ENCODE measurements at places on chromosomes 5 and 9. TPM values are rescaled to one million over a fixed set of nuclear protein-coding genes. Genes with fewer than 3 reads are reported as not detected.

DNA sequence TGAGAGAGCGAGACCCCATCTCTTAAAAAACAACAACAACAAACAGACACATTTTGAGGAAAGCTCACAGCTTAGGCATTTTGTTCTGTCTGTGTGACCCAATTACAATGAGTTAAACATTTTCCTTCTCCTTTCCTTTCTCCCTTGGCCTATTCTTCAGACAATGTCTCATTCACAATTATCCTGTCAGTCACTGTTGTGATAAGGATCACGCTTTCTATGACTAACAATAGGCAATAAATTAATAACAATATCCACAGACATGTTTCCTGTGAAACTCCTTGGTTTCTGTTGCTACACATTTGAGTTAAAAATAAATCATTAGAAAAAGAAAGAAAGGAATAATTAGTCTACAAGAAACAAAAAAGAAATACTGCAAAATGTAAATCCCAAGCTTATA is 19.8 kb upstream of the CARTPT start:
- no peak for DNase-seq

Gene CYSRT1
- total RNA-seq = under 0.01 TPM

- no peak for DNase-seq
Measured at GRCh38 chr5:115415143-115415491, 118.7 kb upstream of the CCDC112 start.

DNA sequence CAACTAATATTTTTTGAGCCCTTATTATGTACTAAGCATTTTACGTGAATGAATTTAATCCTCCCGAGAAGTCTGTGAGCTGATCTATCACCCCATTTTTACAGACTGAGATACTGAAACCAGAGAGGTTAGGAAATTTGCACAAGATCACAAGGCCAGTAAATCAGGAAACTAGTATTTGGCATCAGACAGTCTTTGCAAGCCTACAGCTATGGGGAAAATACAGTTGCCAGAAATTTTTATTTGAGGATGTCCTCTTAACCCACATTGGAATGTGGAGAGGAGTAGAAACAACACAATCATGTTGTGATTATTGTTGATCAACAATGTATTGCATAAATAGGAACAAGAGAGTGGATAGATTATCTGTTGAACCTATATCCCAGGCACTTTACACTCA is 2.3 kb upstream of the SLC46A2 start:
- DNase-seq = no peak

DNA sequence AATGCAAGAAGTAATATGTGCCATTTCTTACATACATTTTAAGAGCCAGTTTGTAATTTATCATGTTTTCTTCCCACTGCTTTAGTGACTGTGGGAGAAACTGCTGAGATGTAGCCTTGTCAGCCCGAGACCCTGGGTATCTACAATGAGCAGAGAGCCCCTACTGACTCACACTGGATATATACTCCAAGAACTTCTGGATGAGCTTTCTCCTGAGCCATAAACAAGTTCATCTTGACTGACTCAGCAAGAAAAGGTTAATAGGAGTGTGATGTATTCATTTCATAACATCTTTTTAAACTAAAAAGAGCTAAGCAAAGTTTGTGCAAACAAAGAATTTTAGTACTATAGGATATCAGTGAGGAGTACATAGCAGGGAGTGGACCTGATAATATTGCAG is 182.5 kb downstream of the EDIL3 start:
- DNase-seq = no peak

DNA sequence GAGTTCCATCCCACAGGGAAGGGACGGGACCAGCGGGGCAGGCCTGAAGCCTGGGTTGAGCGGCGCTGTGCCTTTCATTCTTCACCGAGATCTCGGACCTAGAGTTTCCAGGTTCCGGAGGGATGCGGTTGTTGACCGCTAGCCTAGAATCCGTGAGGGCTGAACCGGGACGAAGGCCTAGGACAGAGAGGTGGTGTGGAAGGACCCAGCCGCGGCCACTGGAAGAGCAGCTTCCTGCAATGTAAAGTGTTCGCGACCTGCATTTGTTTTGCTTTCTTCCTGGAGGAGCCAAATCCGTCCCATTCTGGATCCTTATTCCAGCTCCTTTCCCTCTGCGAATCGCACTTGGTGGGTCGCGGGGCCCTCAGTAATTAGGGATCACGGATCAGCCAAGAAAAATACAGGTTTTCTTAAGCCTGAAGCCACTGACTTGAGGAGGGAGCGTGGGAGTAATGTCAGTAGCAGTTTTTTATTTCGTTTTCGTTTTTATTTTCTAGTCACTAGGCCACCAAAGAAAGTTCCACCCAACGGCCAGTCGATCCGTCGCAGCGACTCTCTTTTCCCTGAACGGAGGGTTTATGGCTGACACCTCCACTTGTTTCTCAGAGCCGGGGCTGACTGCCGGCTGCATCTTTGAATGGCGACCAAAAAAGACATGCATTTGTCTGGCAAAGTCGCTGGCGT is 48.6 kb downstream of the ANXA2R start:
- no peak for DNase-seq

Gene C9orf153
- total RNA-seq = not detected

Gene PCDHGC5
- total RNA-seq = 4.9 TPM

Gene SURF6
- 18.8 TPM for total RNA-seq

- DNase-seq = no peak
Measured at GRCh38 chr5:57824047-57824446, 341.4 kb upstream of the ACTBL2 start.

- DNase-seq = no peak
Measured at GRCh38 chr5:5039918-5040317, 100.2 kb upstream of the ADAMTS16 start.

- DNase-seq = no peak
Measured at GRCh38 chr5:3704661-3705060, 109.0 kb downstream of the IRX1 start.

Gene RASGEF1C
- 17.9 TPM for total RNA-seq

DNA sequence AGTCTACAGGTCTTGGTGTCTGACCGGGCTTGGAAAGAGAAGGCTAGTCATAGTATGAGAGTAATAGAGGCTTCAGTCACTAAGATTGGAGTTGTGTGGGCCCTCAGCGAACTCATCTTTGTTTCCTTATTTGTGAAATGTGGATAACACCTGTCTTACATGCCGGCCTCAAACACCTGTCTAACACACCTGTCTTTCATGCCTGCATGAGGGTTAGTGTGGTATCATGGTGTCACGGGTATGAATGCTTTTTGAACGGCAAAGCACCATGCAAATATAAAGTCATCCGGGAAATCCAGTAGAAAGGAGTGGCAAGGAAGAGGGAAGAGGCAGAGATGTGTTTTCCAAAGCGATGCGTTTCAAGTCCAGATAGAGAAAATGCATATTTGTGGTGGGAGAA is 25.5 kb downstream of the GRAMD2B start:
- DNase-seq = no peak

DNA sequence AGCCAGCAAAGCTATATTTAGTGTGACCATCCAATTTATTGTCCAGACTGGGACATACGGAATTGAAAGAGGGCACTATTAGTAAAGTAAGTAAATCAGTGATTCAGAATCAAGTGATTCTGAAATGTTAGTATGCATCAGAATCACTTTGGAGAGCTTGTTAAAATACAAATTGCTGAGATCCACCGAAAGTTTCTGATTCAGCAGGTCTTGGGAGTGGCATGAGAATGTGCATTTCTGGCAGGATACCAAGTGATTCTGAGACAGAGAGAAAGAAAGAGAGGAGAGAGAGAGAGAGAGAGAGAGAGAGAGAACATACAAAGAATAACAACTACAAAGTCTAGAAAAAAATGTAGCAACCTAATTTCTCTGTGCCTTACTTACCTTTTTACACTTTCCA is 65.4 kb upstream of the ASTN2 start:
- DNase-seq = no peak

Gene NUTM2F
- total RNA-seq = not detected

- no peak for DNase-seq
Measured at GRCh38 chr5:78109891-78110324, 184.6 kb downstream of the AP3B1 start.

- no peak for DNase-seq
Measured at GRCh38 chr9:113393281-113393680, 7.8 kb downstream of the ALAD start.

Gene DOCK2
- total RNA-seq = 3.3 TPM

GRCh38 chr9:131675437-131676022 is 64.3 kb downstream of the RAPGEF1 start:
- no peak for DNase-seq

- no peak for DNase-seq
Measured at GRCh38 chr5:133552925-133553525, 59.3 kb downstream of the FSTL4 start.

Gene EGFL7
- 12.6 TPM for total RNA-seq

Gene FAM151B
- total RNA-seq = 38.3 TPM

GRCh38 chr5:1007681-1008450 is 736 bp upstream of the NKD2 start:
- no peak for DNase-seq

Gene PLCXD3
- total RNA-seq = 9.8 TPM

All from frontal cortex (tissue), 4 donors.